ENCODE measurements at places on chromosomes 5 and 9.

- no peak for DNase-seq
Observed at GRCh38 chr9:117521293-117521692, 106.4 kb upstream of the ASTN2 start.

DNA sequence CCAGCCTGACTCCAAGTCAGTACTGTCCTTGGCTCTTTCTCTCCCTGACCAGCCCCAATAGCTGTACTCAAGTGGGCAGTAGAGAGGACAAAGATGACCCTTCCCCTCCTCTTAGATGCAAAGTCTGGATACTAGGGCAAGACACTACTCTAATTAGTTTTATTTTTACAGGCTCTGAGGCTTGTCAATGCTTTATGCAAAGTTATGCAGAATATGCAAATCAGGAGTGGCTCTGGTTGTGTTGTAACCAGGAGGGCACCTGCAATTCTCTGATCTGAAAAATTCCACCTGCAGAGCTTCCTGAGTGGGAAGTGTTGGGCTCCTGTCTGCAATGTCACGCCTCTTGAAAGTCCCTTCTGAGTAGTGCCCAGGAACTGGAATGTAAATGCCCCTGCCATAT lies 201.5 kb downstream of the RGS3 start:
- no peak for DNase-seq

DNA sequence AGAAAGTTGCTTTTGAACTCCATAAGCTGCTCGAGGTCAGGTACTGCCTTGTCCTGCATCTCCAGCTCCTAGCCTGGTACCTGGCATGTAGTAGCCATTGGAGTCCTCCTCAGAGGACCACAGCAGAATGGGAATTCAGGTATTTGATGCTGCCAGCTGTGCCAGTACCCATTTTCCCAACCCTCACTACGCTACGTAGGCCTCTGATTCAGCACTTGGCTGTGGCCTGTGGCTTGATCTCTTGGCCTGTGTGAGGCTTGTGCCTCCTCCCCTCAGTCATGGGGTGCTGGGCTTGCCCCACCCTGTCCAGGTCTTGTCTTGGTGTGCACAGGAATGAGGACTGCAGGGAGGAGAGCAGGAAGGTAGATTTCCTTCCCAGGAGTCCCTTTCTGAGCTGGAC lies 11.8 kb downstream of the OTULIN start:
- DNase-seq: no peak

- DNase-seq: no peak
Observed at GRCh38 chr9:100083448-100084127, 15.2 kb downstream of the ERP44 start.

- no peak for DNase-seq
Observed at GRCh38 chr9:130949188-130950038, 10.4 kb upstream of the FIBCD1 start.

DNA sequence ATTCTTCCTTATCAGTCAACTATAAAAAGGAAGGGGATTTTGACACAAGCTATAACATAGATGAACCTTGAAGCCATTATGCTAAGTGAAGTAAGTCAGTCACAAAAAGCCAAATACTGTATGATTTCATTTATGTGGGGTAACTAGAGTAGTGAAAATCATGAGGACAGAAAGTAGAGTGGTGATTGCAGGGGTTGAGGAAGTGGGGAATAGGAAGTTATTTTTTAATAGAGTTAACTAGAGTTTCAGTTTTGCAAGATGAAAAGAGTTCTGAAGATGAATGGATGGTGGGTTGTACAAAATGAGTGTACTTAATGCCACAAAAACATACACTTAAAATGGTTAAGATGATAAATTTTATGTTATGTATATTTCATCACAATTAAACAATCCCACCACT lies 65.4 kb upstream of the FAM174A start:
- no peak for DNase-seq

DNA sequence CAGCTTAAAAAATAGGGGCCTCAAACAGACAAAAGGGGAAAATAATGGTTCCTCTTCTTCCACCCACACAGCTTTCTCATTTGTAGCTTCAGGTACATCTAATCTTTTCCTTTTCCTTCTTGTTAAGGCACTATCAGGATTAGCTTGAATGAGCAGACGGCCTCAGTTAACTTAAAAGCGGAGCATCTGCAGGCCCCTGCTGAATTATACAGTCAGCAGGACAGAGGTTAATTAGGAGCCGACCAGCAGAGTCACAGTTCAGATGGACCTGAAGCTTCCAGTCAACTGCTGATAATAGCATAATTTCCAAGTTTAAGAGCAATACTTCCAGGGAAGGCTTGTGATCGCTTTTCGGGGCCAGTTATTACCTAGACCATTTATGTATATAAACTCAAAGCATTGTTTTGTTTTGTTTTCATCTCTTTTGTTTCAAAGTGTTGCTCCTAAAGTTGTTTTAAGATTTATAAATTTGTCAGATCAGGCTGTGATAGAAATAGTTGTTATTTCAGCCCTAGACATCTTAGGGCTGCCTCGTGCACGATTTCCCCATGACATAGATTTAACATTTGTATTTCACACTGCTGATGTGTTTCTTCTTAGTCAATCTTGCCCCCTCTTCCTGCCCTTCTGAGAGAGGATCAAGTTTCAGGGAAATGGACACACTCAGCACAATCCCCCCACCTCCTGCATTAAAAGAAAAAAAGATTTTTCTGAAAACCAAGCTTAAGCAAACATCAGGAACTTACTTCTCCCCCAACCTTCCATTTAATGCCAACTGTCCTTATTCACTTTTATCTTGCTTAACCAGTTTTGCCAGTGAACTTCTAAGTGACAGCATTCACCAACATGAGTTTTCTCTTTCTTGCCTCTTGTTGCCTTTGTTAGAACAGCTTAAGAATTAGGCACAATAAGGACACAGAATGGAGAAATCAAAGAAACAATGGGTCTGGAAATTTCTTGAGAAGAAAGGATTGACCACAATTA lies 449.8 kb downstream of the ARHGEF28 start:
- DNase-seq: no peak

- DNase-seq: no peak
Observed at GRCh38 chr5:140258016-140258415, 44.9 kb downstream of the PFDN1 start.

DNA sequence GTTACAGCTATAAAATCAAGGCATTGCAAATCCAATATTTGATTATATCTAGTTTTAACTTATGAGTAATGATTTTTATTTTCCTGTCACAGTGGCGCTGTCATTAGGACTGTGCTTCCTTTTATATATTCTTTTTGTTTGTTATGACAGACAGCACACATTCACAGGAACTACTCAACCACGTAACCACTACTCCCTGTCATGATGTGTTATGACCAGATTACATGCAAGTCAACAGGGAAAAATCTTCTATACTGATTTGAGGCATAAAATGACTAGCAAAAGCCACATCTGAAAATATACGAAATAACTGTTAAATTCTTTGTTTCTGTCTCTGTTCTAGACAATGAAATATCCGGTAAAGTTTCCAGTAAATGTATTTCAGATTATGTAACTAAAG lies 25.4 kb downstream of the SREK1 start:
- DNase-seq: no peak

- DNase-seq: peak; percentile 82
Observed at GRCh38 chr9:33161011-33161588, 6.0 kb downstream of the B4GALT1 start.

GRCh38 chr5:114686356-114686755 lies 324.5 kb downstream of the KCNN2 start:
- DNase-seq: no peak

DNA sequence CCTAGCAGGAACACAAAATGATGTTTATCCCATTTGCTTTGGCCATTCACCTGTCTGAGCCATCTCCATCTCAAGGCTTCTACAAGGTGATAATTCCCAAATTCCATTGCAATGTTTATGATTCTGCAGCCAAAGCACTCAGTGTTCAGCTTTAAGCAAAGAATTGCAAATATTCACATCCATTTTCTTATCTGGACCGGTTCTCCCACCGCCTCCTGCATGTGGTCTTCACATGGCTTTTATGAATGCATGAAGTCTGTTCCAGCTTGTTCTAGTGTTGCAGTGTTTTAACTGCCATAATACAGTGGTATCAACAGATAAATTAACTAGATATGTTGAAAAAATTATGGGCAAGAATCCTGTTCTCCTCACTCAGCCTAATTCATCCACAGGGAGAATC lies 443.0 kb upstream of the KLF4 start:
- no peak for DNase-seq

DNA sequence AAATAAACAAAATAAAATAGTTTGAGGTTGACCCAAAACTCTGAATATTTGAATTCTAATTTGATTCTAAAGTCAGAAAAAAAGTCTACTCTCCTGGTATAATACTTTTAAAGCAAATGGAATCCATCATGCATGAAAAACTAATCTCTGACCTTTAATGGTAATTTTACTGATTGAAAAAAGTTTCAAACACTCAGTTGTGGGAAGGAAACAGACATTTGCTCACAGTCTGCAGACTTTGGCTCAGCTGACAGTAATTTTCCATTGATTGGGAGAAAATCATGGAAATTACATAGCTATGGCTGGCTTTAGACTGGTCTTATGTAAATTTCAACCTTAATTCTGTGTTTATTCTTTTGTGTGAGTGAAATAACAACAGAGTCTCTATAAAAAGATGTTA lies 574.3 kb downstream of the PDE4D start:
- DNase-seq: no peak

GRCh38 chr5:142900927-142901326 lies 130.8 kb downstream of the ARHGAP26 start:
- DNase-seq: no peak

GRCh38 chr5:92580814-92581213 lies 1000.2 kb downstream of the NR2F1-AS1 start:
- DNase-seq: no peak

DNA sequence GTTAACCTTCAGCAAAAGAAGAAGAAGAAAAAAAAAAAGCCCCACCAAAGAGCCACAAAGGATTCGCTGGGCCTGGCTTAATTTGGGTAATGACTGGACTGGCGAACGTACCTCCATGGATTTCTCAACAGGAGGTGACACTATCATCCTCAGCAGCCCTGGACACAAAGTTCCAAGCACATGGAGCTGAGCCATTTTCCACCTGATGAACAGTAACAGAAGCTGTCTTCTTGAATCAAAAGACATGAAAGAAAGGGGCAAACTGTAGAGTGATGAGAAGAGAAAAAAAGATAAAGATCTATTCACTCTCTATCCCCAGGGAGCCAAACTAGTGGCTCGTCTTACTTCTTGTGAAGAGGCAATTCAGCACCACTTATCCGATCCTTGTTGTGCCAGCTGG lies 150.2 kb upstream of the TRPM3 start:
- no peak for DNase-seq

- DNase-seq: no peak
Observed at GRCh38 chr5:24642022-24642421, 2.8 kb downstream of the CDH10 start.

GRCh38 chr5:53984971-53985370 lies 325.4 kb downstream of the ARL15 start:
- DNase-seq: no peak

DNA sequence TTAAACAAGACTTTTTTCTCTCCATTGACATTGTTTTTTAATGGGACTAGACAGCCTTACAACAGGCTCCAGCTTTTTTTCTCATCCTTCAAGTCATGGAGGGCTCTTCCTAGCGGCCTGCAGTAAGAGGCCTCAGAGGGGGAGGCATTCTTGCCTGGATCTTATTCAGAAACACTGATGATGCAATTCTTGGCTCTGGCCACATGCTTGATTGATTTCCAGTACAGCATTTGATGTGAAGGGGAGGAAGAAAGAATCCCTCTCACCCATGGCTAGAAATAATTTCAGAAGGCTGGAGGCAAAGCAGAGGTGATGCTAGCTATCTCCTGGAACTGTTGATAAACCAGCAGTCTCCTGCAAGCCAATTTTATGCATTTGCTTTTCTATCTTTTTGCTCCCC lies 324.8 kb downstream of the PRELID2 start:
- DNase-seq: no peak

DNA sequence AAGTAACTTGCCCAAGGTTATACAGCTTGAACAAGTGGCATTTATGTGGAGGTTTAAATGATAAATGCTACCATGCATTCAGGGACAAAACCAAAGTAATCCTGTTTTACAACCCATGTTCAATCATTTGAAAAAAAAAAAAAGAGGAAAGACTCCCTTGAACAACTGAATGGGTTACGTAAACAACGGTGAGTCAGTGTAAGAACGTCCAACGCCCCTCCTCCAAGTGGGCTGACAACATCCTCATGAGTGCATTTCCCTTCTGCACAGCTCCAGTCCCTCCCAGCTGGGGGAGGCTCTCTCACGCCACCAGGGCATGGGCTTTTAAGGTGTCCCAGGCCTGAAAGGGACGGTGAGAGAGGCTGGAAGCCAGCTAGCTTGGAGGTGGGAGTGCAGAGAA lies 90.0 kb downstream of the PRRT1B start:
- peak; percentile 93 for DNase-seq

GRCh38 chr5:112861638-112861985 lies 525 bp downstream of the SRP19 start:
- no peak for DNase-seq

- DNase-seq: no peak
Observed at GRCh38 chr9:91332546-91333231, 29.0 kb downstream of the AUH start.

GRCh38 chr9:38332625-38333024 lies 59.9 kb upstream of the ALDH1B1 start:
- no peak for DNase-seq

DNA sequence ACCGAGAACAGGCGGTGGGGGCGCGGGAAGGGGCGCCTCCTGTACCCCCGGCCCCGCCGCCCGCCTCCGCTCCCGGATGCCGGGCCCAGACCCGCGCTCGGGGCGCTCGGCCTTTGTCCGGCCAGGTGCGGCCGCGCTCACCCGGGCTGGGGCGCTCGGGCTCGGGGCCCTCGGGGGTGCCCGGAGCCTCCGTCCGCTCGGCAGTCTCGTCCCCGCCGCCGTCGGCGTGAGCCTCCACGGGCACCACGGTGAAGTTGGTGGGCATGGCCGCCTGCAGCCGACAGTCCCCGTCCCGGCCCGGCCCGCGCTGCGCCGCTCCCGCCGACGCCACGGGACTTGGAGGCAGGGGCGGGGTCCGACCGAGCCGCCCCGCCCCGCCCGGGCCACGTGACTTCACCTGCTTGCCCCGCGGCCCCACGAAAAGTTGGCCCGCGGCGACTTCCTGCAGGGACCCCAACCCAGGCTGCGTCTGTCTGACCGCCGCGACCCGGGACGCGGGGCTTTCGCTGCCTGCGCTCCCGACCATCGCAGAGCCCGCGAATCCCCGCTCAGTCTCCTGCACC lies at the start of gene SLC12A7:
Gene SLC12A7 (minus strand): TSS at position 337 of the 563 bp plus-strand sequence. CDS start 72 bp downstream, at position 265.
- no peak for DNase-seq

DNA sequence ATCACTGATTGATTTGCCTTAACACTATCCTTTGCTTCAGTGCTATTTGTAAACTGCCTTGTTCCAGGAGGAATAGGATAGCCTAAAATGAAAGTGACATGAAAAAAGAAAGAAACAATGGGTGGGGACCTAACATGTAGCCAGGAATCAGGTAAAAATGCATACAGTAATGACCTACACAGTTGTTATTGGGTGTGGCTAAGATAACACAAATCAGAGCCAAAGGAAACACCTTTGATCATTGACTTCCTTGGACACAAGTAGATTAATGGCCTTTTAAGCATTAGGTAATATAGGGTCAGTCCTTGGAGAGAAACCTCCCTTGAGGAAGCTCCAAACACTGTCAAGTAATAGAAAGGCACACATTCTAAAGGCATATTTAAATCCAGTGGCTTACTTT lies 220.4 kb downstream of the TRPM3 start:
- no peak for DNase-seq
